ENCODE measurements at places on chromosomes 4 and X. TPM values are rescaled to one million over a fixed set of nuclear protein-coding genes. Genes with fewer than 3 reads are reported as not detected.

Gene SYTL4
- total RNA-seq = 16.8 TPM

Gene LRP2BP
- 0.51 TPM for total RNA-seq

Gene LAP3
- 92.7 TPM for total RNA-seq

Gene GAGE12E
- total RNA-seq = not detected

Gene GRIA2
- total RNA-seq = not detected

Gene ADH1B
- 0.13 TPM for total RNA-seq

Gene CTAG2
- not detected for total RNA-seq

Gene FHDC1
- total RNA-seq = 0.51 TPM

Gene NLGN4X
- total RNA-seq = 0.26 TPM
